ENCODE measurements at places on chromosomes 3 and 15. TPM values are rescaled to one million over a fixed set of nuclear protein-coding genes. Genes with fewer than 3 reads are reported as not detected.

- DNase-seq = no peak
- H3K27me3 ChIP-seq = no peaks in the 10 kb centered on the region
- H3K36me3 ChIP-seq = no peaks in the 10 kb centered on the region
- no peak overlapping the region for H3K27ac ChIP-seq
Observed at GRCh38 chr3:127363171-127363570, 75.3 kb upstream of the PRR20G start.

- no peak overlapping the region for H3K4me3 ChIP-seq
- H3K27ac ChIP-seq = no peak overlapping the region
- DNase-seq = no peak
- H3K36me3 ChIP-seq = peaks cover 20% of the 10 kb centered on the region
- no peaks in the 10 kb centered on the region for H3K4me1 ChIP-seq
- H3K27me3 ChIP-seq = no peaks in the 10 kb centered on the region
Observed at GRCh38 chr15:74035121-74036017, 40.9 kb downstream of the PML start.

DNA sequence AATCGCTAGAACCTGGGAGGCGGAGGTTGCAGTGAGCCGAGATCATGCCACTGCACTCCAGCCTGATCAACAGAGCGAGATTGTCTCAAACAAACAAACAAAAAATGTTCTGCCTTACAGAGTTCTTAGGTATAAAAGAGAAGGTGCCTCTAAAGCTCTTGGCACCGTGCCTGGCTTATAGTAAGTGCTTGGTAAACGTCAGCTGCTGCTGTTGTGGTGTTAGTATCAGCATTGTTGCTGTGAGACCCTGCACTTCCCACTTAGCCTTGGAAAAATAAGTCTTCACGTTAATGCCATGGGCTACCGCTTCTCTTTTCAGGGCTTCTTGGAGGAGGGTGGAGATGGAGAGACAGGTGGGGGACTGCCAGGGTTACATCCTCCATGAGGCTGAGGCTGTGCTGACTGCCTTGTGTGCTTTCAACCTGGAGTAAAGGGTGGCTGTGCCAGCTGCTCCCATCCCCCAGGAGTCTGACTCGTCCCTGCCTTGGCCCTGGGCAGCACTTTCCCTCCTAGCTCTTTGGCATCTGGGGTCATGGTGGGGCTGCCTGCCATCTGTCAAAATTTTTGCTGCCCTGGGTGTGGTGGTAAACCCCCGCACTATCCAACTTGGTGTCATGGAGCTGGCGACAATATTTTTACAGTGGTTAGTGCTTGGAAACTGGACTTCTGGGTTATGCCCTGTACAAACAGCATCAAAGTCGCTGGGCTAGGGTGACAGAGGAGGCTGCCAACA, 17.8 kb downstream of the FLNB start:
- H3K27me3 ChIP-seq = no peaks in the 10 kb centered on the region
- no peak for DNase-seq
- H3K27ac ChIP-seq = no peak overlapping the region
- H3K36me3 ChIP-seq = no peaks in the 10 kb centered on the region

GRCh38 chr3:125165189-125165947, 47.2 kb downstream of the SLC12A8 start:
- H3K27me3 ChIP-seq = no peaks in the 10 kb centered on the region
- no peak overlapping the region for H3K4me3 ChIP-seq
- no peaks in the 10 kb centered on the region for H3K4me1 ChIP-seq
- no peak for DNase-seq
- no peaks in the 10 kb centered on the region for H3K36me3 ChIP-seq

SLC12A1 gene
- polyA plus RNA-seq = 0.05 TPM

DNA sequence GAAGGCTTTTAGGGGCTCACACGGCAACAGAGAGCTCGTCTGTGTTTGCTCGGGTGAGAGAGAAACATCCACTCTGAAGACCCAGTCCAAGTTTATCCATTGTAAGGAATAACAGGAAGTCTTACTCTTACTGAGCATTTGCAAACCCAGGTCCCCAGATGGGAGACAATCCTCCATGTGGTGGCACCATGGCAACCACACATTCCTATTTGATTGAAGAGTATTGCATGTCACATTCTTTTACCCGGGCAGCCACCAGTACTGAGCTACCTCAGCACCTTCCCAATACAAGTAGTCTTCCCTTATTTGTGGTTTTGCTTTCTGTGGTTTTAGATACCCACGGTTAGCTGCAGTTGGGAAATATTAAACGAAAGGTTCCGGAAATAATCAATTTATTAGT, 302.9 kb upstream of the RASGRP1 start:
- no peak overlapping the region for H3K4me3 ChIP-seq
- H3K27me3 ChIP-seq = no peaks in the 10 kb centered on the region
- H3K36me3 ChIP-seq = no peaks in the 10 kb centered on the region
- no peak overlapping the region for H3K27ac ChIP-seq
- H3K4me1 ChIP-seq = no peaks in the 10 kb centered on the region

GRCh38 chr15:76978522-76979330, 16.2 kb upstream of the PSTPIP1 start:
- no peaks in the 10 kb centered on the region for H3K36me3 ChIP-seq
- no peaks in the 10 kb centered on the region for H3K27me3 ChIP-seq
- H3K4me3 ChIP-seq = no peak overlapping the region
- no peak overlapping the region for H3K27ac ChIP-seq

Data from pancreas (tissue), 10 donors.